ENCODE measurements at places on chromosomes 5 and 9.

DNA sequence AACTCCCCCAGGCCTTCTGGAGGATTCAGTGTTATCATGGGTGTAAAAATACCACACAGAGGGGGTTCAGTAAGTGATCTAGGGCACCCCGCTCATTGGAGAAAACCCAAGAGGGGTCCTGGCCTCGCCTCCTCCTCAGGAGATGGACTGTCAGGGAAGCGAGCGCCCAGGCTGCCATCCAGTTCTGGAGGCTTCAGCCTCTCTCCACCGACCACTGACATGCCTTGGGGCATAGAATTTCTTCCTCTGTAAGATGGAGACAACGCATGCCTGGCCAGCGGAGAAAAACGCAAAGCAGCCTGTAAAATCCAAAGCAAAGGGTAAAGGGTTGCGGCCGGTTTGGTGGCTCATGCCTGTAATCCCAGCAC is 165.4 kb downstream of the COL23A1 start:
- DNase-seq = no peak

GRCh38 chr9:123488722-123489321 is 132.8 kb downstream of the CRB2 start:
- no peak for DNase-seq

- peak; percentile 56 for DNase-seq
These were observed 87.0 kb downstream of the ZNF618 start for GRCh38 chr9:113963017-113963620.

DNA sequence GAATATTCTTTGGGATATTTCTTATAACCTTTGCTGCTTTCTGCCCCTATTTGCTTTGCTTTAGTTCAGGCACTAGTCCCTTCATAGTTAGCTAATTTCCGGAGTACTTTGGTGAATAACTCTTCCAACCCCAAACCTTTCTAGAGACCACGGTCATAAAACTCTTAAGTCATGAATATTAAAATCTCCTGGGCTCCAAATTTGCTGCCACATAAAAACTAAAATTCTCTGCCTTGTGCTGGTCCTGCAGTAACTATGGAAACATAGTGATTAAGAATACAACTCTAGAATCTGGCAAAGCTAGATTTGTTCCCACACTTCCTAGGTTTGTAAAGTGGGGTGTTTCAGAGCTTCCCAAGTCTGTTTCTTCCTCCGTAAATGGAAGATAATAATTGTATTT is 10.0 kb upstream of the ACTBL2 start:
- no peak for DNase-seq

DNA sequence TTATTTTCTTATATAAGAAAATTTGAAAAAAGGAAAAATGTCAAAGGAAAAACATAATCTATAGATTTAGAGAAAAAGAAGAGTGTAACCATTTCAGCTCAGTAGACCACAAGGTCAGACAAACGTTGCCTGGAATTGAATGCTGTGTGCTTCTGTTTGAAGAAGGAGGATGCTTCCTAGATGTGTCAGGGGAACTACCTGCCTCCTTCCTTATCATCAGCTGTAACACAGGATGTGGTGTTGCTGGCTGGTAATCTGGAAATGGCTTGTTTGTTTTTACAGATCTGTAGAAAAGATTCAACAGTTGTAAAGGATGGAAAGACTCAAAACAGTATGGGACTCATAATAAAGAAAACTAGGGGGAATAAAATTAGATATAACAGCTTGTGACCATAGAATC is 160.7 kb upstream of the MEF2C start:
- no peak for DNase-seq

DNA sequence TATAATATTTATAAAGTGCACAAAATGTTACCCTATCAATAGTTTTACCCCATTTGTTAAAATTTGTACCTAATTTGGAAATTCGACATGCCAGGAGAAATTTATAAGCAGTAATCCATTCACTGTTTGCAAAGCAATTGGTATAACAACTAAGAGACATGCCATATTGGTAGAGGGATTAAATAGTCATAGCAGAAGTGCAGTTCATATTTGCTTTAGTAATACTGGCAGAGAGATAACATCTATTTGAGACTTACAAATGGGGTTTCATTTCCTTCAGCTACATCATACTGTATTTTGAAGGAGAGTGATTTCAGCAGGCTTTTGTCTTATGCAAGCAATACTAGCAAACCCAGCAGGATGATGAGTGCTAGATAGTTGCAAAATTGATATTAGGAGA is 610.4 kb upstream of the CDH10 start:
- no peak for DNase-seq

DNA sequence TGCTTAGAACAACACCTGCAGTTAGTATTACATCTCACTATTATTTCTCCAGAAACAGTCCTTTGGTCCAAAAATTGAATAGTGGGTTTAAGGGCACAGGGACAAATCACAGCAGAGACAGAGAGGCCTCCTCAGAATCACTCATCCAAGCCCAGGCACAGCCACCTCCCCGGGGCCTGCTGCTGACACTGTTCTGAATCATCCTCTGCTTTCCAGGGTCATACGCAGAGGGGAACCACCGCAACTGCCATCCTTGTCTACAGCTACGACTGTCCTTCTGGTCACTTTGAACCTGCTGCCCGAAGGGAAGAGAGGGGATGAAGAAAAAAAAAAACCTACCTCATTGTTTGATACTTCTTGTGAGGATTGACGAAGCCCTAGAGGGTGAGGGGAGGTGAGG is 35.3 kb upstream of the MAN2A1 start:
- peak; percentile 3 for DNase-seq

GRCh38 chr5:173633304-173633703 is 16.9 kb upstream of the BOD1 start:
- no peak for DNase-seq

GRCh38 chr5:163504079-163504931 is 1.1 kb upstream of the MAT2B start:
- peak; percentile 13 for DNase-seq

DNA sequence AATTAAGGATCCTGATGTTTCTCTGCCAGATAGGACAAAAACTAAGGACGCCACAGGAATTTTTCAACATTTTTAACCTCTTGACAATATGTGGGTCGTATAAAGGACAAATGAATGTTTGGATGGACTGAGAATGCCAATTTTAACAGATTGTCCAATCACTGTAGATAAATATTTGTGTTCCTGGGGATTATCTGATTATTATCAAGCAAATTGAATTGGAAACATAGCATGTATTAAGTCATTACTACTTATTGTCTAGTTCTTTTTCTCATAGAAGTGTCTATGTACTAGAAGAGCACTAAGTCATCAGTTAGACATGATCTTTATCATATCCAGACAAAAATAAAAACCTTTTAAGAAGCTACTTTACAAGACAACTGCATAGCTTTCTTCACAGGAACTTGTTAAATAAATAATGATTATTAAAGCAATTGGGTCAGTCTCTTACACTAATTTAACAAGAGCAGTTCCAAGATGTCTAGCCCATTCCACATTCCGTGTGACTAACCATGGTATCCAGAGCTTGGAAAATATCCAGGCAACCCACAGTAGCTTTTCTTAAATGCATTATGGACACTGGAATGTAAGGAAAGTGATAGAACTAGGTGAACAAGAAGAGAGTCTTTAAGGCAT is 127.5 kb upstream of the CDKN2B start:
- peak; percentile 52 for DNase-seq

GRCh38 chr5:111699324-111699723 is 57.7 kb downstream of the NREP start:
- no peak for DNase-seq

DNA sequence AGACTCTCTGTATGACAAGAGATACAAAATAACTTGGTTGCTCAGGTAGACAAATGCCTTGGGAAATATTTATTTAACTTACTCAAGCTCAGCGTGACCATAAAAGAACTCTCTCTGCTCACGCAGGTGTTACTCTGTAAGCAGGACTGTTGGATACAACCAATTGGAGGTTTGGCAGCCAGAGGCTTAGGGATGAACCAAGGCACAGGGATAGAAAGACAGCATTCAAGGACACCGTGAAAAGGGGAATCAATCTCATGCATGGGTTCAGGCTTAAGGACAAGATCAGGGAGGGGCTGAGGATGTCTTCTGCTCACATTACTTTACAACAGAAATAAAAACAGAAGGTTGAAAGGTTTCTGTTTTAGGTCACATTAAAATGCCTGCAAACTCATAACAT is 389.0 kb upstream of the BRINP1 start:
- no peak for DNase-seq

DNA sequence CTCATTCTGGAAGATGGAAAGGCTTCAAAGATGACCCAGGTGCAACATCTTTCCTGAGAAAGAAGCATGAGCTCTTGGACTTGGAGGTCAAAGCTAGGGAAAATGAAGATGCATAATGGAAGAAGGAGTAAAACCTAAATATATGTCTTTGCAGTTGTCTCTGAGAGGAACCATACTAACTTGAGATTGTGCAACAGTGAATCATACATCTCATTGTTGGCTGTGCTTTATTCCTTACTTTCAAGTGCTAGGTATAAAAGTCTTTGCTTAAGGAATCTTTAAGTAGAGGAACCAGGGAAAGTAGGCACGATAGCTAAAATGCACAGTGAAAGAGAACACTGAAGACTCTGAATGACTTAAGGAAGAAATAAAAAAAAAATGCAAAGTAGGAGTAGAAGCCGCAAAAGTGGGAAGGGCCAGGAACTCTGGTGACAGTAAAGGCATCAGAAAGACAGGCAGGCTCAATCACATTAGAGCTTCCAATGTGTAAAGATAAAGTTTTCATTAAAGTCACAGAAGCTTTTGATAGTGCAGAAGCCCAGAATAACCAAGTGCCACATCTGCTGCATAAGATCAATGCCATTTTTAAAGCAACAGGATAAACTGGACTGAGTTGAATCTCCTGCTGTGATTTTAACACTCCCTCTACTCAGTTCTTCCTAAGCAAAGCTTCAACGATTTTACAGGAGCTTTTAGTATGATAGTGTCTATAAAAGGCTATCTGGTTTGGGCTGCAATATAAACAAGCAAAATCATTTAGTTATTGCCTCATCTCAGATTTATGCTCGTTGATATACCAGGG is 432.3 kb upstream of the EDIL3 start:
- DNase-seq = no peak

DNA sequence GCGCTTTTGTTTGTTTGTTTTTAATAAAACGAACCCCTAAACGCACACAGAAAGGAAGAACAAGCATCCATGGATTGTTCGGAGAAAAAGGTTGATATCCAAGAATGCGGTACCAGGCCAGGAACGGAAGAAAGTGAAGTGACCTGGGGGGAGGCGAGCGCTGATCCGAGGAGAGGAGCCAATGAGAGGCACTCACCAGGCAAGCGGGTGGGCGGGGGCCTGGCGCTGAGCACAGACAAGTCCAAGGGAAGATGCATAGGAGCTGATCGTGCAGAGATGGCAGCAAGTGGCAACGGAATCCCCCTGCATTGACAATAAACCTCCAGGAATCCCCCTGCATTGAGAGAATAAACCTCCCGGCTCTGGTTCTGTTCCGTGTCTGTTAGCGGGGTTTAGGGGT is 8.4 kb downstream of the OBP2B start:
- no peak for DNase-seq

DNA sequence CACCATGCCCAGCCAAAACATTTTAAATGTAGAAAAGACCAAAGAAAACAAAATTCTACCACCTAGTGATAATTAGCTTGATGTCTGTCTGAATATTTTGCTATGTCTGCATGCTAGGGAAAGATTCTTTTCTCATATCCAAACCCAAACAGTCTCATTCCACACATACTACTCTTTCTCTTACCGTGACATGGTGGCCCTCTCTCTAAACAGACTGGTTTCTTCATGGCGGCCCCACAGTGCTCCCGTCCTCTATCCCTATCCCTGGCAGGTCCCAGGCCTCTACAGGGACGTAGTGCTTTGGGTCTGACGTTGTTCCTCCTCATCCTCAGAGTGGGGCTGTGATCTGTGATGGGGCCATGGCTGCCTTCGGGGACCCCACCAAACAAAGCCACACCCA is 8.1 kb downstream of the CORO2A start:
- DNase-seq = no peak
